ENCODE measurements at places on chromosomes 1 and 21.
A peak's percentile ranks its signal among the peaks of the same experiment; 100 is the strongest.

DNA sequence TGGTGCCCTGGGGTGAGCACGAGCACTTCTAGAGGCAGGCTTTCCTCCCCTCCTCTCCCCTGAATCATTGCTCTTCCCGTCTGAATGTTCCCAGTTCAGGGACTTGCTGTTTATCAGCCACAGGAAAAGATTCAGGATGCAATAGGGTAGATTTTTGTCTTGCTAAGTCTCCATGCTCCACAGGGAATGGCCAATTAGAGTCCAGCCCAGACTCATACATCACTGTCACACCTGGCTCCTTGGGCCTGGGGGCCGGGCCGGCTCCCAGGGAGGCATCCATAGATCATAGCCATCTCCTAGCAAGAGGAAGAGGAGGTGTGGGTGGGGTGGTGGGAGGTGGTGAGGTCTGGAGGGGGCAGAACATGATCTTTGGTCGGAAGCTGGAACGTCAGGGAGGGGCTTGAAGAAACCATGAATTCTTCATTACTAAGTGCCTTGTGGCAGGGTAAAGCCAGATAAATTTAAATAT lies 83.4 kb downstream of the LRRN2 start:
- DNase-seq, result no peak

- no peak for DNase-seq
These were observed 6.1 kb downstream of the PCSK9 start for GRCh38 chr1:55045430-55045829.

GRCh38 chr1:183353597-183353996 lies 64.6 kb downstream of the NMNAT2 start:
- DNase-seq, result no peak

DNA sequence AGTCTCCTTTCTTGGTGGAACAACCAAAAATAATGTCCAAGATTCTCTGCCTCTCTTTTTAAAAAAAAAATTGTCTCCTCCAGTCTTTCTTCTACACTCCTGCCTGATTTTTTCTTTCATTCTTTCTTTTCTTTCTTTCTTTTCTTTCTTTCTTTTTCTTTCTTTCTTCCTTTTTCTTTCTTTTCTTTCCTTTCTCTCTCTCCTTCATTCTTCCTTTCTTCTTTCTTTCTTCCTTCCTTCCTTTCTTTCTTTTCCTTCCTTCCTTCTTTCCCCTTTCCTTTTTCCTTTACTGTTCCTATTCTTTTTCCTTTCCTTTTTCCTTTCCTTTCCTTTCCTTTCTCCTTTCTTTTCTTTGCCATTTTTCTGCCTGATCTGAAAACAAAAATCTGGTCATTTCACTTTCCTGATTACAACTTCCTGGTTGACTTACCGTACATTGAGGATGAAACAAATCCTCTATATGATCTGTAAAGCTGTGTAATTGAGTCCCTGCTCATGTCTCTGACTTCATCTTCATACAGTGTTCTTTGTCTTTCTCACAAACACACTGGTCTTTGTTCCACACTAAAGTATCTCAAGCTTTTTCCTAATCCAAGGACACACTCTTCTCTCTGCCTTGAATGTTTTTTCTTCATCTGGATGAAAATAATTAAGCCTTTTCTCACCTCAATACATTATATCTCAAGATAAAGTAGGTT lies 6.1 kb upstream of the KRTAP23-1 start:
- DNase-seq, result no peak

- no peak for DNase-seq
These were observed 29.7 kb downstream of the C1orf21 start for GRCh38 chr1:184416481-184416880.

DNA sequence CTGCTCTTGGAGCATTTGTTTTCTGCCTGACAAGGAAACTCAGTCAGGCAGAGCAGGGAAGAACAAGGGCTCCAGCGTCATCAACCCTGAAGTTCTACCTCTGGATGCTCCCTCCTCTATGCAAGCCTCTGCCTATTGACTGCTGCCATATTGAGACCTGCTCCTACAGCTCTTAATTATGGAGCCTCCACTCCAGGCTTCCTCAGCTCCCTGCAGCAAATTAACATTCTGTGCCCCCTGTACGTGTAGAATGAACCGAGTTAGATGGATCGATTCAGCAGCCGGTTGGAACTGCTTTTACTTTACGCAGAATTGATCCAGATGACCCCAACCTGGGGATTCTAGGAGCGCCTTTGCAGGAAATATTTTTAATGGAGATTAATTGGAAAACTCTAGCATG lies 68.7 kb downstream of the KIRREL1 start:
- no peak for DNase-seq

GRCh38 chr21:45550522-45551210 lies 8.4 kb upstream of the SLC19A1 start:
- no peak for DNase-seq

DNA sequence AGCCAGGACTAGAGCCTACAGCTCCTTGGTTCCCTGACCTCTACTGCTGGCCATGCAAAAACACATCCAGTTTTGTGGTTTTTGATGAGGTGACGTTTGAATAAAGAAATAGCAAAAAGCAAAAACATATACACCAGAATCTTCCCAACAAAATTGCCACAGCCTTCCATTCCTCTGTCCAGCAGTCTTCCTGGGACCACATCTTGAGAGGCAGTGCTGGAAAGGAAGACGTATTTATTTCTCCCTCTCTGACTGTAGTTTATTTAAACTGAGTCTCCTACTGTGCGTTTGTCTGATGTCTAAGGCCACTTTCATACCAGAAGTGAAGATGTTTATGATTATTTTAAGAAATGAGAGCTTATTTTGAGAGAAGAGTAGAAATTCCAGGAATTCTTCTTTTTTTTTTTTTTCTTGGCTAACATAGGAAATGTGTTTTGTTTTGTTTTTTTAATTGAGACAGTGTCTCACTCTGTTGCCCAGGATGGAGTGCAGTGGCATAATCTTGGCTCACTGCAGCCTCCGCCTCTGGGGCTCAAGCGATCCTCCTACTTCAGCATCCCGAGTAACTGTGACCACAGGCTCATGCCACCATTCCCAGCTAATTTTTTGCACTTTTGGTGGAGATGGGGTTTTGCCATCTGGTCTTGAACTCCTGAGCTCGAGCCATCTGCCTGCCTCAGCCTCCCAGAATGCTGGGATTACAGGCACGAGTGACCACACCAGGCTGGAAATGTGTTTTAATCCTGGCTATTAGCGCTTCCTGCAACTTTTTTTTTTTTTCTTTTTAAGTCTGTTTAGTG lies 118.5 kb downstream of the ITSN1 start:
- peak; percentile 92 for DNase-seq

DNA sequence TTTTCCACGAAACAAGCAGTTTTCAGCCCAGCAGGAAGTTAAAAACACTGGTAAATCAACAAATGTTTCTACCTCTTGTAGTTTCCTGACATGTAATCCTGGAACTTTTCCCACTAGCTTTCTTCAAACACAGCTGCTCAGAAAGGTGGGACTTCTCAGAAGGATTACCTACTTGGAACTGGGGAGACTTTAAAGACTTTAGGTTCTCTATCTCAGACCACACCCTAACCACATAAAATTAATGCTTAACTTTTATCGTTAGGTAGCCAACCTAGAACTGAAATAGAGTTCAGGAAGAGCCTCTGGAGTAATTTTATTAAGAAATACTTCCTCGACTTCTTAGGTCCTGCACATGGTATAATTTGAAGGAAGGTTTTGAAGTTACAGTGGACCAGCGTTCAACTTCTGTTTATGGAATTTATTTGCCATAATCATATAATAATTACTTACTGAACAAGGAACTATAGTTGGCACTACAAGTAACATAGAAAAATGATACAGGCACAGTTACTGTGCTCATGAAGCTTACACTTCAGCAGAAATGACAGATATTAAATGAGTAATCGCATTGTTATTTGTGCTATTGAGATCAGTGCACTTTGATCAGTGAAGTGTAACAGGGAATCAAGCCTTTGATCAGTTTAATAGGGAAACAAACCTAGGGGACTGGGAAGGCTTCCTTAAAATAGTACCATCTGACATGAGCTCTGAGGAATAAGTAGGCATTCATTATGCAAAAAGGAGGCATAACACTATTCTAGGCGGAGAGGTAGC lies at the start of gene BCL2L15:
Gene BCL2L15, minus strand, starts transcription at position 180 of the 774 bp plus-strand sequence. CDS start 206 bp downstream, outside the sequence.
- no peak for DNase-seq

Measured in WERI-Rb-1 (cell line).